ENCODE measurements at places on chromosomes 3 and 15.

DNA sequence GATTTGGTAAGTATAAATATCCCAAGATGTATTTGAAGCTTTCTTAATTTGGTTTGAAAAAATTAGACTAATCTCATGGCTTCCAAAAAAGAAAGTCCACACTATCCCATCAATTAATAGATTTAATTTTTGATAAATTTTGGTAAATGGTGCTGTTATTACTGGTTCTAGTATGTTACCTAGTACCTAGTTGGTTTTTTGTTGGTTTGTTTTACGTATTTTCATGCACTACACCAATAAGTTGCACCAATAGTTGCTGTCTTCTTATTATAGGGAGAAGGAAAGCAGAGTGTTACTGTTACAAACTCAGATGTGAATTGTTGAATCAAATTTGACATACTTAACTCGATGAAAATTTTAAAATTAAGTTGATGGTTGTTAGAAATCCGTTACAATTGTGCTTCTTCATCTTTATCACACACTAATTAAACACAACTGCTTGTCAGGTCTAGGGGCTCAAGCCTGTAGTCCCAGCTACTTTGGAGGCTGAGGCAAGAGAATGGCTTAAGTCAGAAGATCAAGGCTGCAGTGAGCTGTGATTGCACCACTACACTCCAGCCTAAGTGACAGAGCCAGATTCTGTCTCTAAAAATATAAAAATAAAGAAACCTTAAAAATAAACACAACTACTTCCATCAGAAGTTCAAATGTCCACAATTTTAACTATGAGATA lies 23.1 kb upstream of the MBNL1 start:
- no peak for DNase-seq

GRCh38 chr3:48405971-48406370 lies 23.9 kb downstream of the PLXNB1 start:
- no peak for DNase-seq

GRCh38 chr15:85141726-85142125 lies 160.1 kb downstream of the PDE8A start:
- no peak for DNase-seq

DNA sequence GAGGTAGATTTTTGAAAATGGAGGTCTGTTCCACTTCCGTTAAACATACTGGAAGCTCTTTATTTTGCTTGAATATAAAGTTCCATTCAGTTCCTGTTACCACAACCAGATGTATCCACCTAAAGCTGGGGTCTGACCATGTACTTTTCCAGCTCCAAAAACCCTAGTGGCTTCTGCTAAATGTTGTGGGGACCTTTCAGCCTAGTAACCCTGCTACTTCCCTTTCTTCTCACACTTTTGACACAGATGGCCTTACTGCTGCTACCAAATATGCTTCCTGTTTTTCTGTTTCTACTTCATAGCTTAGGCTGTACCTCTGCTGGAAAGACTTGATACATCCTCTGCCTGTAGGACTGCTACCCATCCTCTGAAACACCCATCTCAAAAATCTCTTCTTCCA lies 87.8 kb downstream of the COL6A6 start:
- DNase-seq, result no peak

- DNase-seq, result no peak
Measured at GRCh38 chr3:129603561-129603942, 2.9 kb downstream of the PLXND1 start.

DNA sequence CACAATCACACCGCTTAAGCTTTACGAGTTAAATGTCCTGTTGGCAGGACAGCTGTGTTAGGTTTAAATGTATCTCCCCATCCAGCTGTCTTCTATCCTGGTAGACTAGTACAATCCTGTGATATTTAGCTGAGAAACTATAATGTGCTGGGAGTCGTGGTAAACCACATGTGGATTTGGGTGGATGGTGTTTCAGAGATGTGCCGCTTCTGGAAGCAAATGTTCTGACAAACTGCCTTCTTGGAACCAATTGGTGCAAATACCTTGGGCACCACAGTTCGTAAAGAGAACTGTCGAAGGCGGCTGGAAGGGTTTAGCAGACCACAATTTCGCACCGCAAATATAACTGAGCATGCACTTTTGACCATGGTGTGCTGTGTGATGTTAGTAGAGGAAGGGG lies 15.0 kb downstream of the SCG5 start:
- DNase-seq, result no peak

- no peak for DNase-seq
Measured at GRCh38 chr3:48502728-48503168, 1.2 kb downstream of the SHISA5 start.

DNA sequence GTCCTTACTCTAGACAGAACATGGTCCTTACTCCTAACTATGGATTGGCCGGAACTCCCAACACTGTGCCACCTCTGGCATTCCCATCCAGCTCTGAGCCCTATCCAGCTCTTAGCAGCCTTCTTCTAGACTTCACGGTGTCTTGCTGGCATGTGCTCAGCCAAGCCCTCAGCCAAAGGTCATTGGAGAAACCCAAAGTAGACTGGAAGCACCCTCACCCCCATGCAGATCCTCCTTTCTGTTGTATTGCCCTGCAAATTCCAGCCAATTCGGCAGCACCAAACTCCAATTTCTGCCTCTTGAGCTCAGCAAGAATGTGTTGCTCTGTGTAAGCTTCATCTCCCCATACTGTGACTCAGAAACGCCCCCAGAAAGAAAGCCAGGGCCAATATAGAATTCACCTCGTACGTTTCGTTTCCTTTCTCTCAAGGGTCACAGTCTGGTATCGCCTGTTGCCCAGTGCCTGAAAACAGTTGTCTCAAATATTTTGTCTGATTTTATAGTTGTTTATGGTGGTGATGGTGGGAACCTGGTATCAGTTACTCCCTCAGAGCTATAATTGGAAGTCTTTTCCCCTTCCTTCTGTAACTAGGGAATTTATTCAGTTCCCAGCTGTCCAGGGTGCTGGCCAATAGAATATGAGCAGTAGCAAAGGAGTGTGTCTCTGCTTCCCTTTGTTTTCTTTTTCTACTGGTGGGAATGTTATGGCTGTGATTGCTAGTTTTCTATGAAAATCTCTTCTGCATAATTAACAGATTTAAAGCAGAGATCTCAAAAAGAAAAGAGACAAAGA lies 28.4 kb upstream of the EPHB3 start:
- no peak for DNase-seq

DNA sequence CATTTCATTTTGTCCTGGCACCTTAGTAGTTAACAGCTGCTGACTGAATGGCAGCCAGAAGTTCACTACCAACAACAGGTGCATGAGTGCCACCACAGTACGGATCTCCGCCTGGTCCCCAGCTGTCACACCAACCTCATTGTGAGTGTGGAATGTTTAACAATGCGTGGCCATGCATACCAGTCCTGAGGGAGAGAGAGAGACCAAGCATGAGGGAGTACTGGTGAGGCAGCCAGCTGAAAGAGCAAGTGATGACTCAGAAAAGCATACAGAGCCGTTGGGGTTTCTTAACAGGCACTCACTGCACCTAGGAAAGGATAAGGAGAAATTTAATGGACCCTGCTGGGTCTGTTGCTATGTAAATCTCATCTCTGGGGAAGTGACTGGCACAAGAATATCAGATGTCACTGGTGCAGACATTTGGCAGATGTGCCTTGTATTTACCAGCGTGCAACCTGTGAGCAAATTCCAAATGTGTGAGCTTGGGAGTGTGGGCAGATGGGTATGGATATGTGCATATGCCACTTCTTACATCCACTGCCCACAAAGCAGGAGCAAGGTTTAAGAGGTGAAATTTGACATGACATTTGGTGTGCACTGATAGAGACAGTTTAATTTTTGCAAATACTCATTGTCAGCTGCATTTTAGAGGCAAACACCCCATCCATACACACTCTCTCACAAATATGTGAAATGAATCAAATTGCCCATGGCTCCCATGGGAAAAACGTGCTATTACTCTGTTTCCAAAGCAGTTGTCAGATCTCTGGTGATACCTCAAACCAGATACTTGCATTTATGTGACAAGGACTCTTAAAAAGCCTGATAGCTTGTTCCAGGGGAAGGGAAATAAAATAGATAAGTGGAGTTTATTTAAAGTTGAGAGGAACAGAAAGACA lies 245.2 kb upstream of the ARPP21 start:
- DNase-seq, result no peak

DNA sequence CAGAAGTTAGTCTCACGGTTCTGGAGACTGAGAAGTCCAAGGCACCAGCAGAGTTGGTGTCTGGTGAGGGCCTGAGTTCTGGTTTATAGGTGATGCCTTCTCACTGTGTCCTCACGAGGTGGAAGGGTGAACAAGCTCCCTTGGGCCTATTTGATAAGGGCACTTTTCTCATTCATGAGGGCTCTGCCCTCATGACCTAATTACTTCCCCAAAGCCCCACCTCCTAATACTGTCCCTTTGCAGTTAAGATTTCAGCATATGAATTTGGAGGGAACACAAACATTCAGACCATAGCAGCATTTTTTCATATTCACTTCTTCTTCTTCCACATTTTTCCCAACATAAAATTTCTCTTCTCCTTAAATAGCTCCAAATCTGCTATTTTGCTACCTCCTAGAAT lies 41.5 kb downstream of the TMEM41A start:
- no peak for DNase-seq

All from pulmonary artery endothelial cell (primary cell).